ENCODE measurements at places on chromosomes 2 and 18.

DNA sequence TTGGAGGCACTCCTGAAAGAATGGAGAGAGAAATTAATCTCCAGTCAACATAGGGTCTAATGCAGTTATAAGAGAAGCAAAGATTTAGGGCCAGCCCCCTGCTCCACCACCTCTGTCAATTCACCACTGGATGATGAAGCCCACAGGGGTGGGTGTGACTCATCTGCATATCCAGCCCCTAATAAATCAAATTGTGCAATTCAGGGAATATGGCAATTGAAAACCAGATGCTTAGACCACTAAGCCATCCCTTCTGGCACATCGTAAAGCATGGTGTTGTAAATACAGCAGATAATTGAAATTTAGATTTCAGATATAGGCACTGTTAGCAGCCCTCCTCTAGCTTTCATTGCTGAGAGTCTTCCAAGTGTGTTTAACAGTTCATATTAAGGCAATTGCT is 541.4 kb downstream of the PARD3B start:
- DNase-seq = no peak

DNA sequence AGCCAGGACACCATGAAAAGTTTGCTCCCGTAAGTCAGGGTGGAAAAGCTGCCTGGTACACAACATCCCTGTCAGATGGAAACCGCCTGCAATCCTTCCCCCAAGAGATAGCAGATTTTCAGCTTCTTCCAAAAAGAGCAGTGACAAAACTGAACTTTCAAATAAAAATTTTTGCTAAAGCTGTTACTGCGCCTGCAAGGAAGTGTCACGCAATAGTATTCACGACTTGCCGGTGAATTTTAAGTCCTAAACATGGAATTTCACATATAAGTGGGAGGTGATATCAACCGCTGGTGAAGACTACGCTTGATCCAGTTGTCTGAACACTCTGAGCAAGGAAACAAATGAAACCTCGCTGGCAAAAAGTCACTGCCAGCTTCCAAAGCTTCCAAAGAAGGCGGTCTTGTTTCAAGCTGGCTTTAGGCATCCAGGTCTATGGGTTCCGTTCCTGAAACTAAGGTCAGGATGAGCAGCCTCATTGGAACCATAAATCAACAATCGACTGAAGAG is 2.8 kb downstream of the COL6A3 start:
- no peak for DNase-seq

- DNase-seq = peak; percentile 38
Observed at GRCh38 chr2:27989149-27989548, 98.6 kb downstream of the BABAM2 start.

GRCh38 chr18:52391810-52392559 is 52.0 kb downstream of the DCC start:
- DNase-seq = no peak

- DNase-seq = no peak
Observed at GRCh38 chr2:206259376-206260187, 14.9 kb upstream of the ZDBF2 start.

- no peak for DNase-seq
Observed at GRCh38 chr2:205914213-205915129, 171.5 kb downstream of the INO80D start.

- DNase-seq = peak; percentile 55
Observed at GRCh38 chr2:130836501-130837174, at the start of gene ARHGEF4. Gene ARHGEF4, plus strand, starts transcription at chr2:130836914. Its CDS starts 40 bp downstream, at chr2:130836954.

DNA sequence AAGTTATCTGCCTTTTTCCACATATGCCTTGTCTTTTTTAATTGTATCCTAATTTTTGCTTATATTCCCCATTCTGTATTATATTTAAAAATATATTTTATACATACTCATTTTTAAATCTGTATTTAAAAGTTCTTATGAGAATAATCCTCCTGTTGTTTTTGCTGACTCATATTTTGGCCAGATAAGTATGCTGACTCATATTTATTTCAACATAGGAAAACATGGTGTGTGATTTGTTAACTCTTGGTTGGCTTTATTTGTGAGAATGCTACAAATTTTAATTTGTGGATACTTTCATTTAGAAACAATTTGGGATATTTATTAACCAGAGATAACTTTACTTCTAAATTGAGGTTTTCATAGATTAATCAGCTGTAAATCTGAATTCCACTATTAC is 587.7 kb downstream of the CPS1 start:
- no peak for DNase-seq

DNA sequence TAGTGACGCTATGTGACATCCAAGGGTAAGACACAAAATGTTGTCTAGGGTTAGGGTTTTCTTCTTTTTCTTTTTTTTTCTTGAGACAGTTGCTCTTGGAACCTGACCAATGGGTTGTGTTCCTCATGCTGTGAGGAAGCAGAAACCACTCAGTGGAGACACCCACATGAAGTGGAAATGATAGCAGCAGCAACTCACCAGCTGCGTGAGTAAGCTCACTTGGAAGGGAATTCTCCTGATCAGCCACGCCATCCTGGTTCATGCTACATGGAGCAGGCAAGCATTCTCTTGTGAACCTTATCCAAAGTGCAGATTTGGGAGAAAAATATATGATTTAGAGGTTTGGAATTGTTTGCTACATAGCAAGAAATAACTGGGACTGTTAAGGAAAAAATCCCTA is 863.7 kb downstream of the EPHA4 start:
- DNase-seq = no peak

GRCh38 chr2:230016844-230017243 is 51.9 kb downstream of the SLC16A14 start:
- DNase-seq = no peak

GRCh38 chr18:76460482-76460881 is 34.6 kb downstream of the ZNF516 start:
- no peak for DNase-seq

GRCh38 chr18:57631697-57632096 is 10.1 kb upstream of the NARS1 start:
- no peak for DNase-seq

- DNase-seq = no peak
Observed at GRCh38 chr2:12642859-12643258, 73.9 kb upstream of the TRIB2 start.

GRCh38 chr2:28499282-28499681 is 3.4 kb downstream of the PLB1 start:
- no peak for DNase-seq

GRCh38 chr2:98771721-98772524 is 41.0 kb upstream of the MGAT4A start:
- no peak for DNase-seq

DNA sequence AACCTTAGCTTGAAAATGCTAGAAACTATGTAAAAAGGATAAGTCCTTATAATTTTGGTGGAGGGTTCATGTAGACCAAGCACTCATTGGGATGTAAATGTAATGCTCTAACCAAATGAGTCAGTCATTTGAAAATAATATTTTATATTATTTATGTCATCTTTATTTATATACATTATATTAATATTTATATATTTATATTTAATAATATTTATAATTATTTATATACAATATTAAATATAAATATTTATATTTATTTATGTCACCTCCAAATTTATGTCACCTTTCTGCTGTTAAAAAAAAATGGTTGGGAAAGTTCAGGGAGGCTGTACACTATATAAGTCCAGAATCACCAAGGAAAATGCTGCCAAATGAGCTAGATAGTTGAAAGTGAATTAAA is 254.3 kb downstream of the FIGN start:
- no peak for DNase-seq

GRCh38 chr2:234990300-234990699 is 38.5 kb downstream of the SH3BP4 start:
- DNase-seq = no peak

DNA sequence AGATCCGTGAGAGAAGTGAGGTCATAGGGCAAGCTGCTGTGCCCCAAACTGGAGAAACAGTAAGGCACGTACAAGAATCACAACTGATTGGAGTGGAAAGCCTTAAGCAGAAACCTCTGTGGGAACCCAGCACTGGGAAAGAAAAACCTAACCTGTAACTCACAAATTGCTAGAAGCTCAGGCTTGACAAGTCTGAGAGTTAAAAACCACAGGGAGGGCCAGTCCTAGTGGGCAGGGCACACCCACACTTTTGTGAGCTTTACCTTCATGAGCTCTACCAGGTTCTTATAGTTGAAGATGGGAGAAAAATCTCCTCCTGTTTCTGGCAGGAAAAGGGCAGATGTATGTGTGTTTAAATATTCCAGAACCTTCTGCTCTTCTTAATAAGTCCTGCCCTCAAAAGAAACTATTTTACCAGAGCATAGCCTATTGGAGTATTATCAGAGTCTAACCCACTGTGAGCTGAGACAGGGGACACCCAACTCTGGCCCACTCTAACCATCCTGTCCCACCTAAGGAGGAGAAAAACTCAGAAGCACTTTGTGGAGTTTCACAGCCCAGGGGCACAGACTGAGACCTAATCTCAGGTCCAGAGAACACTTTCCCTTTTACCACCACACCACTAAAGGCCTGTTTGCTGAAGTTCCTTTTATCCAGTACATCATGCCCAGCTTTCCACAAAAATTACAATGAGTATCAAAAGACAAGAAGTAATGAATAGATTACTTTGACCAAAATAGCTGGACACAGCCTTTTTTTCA is 1265.7 kb upstream of the CHAC2 start:
- no peak for DNase-seq

DNA sequence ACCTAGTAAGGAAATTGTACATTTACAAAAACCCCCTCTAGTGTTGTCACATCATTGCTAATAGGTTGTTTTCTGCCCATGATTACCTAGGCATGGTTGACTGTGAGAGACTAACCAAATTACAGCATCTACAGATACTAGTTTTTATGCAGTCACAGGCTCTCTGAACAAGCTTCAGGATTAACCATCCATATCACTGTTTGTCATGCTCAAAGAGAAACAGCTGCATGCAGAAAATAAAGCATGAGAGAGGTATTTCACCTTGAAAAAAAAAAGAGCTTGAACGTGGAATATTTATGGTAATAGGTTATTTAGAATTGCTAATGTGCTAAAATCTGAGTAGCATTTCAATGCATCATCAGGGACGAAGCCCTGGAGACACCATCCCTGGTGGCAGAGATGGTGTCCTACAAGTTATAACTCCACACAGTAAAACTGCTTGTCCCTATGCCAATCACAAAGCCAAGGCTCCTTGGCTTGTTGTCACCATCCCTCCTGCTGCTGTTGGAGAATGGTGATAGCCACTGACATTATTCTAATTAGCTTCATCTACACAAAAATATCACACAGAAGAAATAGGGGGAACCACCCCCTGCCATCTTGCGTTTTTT is 5.4 kb downstream of the NEB start:
- DNase-seq = no peak

DNA sequence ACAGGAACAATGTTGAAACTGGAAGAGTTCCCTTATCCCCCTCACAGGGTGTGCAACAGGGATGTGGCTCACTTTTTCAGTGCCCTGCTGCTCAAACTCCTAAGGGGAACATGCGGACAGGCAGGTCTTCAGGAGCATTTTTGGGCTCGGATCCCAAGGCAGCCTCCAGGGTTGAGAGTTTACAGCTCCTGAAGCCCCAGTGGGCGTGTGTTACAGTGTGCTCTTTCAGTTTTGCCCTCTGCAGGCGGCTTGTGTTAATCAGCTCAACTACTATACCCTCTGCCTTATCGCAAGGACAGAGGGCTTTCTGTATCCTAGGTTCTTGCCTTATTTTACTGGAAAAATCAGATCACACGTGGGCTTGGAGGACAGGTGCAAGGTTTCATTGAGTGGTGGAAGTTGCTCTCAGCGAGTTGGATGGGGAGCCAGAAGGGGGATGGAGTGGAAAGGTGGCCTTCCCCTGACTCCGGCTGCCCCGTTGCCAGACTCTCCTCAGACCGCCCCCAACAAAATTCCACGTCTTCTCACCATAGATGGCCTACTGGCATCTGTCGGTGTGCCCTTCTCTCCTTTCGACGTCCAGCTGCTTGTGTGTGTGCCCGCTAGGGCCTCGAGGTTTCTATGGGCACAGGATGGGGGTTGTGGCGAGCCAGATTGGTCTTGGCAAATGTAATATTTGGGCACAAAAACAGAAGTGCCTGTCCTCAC is 541.9 kb downstream of the TMX3 start:
- no peak for DNase-seq

DNA sequence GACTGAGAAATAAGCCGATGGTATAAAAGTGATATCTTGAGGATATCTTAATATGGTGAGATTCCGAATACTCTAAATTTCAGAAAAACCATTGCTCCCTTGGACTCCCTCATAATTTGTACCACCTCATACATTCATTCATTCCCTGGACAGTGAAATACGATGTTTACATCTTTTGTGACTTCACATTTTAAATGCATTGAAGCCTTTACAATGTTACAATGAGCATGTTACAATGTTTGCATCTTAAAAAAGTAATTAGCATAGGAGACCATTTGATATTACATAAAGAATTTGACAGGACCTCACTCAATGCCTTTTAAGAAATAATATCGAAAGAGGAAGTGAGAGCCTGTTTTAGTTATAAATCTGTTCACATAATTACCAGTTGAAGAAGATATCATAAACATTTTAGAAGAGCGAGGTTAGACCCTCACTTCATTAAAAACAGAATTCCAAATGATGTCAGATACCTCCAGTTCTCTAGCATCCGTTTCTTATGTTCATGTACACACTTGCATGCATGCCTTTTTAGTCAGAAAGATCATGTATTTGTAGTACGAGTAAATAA is 372.0 kb downstream of the ARHGAP15 start:
- no peak for DNase-seq

- DNase-seq = no peak
Observed at GRCh38 chr2:64350996-64351395, 103.0 kb upstream of the LGALSL start.

DNA sequence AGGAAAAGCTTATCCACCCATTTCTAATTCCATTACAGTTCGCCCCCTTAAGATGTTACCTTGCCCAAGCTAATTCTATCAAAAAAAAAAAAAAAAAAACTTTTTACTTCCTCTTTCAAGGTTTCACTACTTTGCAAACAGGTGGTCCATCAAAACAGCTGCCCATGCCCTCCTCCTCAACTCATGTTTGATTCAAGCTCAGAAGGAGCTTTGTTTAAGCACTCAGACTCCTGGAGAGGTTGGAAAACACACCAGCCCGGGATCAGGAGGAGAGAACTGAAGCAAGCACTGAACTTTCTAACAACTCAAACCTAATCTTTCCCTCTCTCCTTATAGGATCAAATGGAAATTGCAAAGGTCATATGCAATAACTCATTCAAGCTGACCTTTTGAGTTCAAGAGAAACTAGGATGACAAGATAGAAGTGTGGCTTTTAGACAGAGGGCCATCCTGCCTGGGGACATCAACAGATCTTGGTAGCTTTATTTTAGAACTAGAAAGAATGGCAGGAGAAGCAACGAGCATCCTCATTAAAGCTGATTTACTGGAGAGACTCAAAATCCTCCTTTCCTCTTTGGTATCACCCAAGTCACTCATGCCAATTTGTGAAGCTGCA is 28.3 kb upstream of the FZD7 start:
- no peak for DNase-seq

GRCh38 chr18:80103231-80103630 is 5.8 kb upstream of the ADNP2 start:
- DNase-seq = no peak

- DNase-seq = no peak
Observed at GRCh38 chr2:236180076-236180816, 12.1 kb upstream of the GBX2 start.

GRCh38 chr2:23568626-23569190 is 183.7 kb downstream of the KLHL29 start:
- DNase-seq = no peak
